Stimulated activated CD8-positive, alpha-beta memory T cell treated with anti-CD3 and anti-CD28 coated beads, Interleukin-7, amount 100 ng/mL, for 4 hours (primary cell): ENCODE measurements at places on chromosomes 16 and 17.

- no peak for DNase-seq
Measured at GRCh38 chr17:7080456-7081041, 498 bp upstream of the CLEC10A start.

DNA sequence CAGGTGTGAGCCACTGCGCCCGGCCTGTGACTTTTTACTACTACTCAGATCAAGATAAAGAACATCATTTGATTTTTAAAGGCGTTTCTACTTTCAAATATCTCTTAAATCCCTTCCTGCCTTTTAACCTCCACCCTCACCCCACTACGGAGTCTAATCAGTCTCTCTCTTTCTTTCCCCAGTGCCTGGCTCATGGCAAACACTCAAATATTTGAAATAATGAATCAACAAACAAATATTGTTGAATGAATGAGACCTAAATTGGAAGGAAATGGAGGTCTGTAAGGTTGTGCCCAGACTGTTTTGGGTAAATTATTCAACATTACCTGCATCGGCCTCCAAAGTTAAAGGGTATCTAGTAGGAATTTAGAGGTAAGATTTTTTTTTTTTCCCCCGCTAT is 14.7 kb downstream of the COPZ2 start:
- no peak for DNase-seq

- no peak for DNase-seq
Measured at GRCh38 chr16:11384956-11385586, 39.8 kb downstream of the RMI2 start.

GRCh38 chr16:62137996-62138395 is 101.8 kb upstream of the CDH8 start:
- DNase-seq = no peak

- DNase-seq = no peak
Measured at GRCh38 chr16:51994597-51994996, 552.3 kb downstream of the TOX3 start.

DNA sequence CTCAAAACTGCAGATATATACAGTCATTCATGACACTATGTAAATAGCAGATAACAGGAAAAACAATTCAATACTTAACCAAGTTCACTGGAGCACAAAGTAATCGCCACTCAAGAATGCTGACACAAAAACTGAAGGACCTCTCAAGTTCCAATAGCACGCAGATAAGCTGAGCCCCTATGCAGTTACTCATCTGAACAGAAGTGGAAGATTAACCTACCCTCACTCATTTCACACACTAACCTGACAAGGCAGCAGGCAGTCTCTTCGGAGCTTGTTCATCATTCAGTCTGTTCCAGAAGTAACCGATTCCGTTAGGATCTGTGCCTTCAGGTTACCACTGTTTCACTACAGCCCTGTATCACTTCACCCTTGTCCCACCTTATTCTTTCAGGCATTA is 6.0 kb downstream of the HELZ start:
- DNase-seq = no peak

GRCh38 chr16:73730481-73731090 is 566.0 kb upstream of the PSMD7 start:
- DNase-seq = no peak

DNA sequence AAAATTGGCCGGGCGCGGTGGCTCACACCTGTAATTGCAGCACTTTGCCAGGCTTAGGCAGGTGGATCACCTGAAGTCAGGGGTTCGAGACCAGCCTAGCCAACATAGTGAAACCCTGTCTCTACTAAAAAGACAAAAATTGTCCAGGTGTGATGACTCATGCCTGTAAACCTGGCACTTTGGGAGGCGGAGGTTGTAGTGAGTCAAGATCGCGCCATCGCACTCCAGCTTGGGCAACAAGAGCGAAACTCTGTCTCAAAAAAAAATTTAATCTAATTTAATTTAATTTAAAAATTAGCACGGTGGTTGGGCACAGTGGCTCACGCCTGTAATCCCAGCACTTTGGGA is 1.6 kb upstream of the HBQ1 start:
- DNase-seq = no peak

- DNase-seq = no peak
Measured at GRCh38 chr17:82348866-82349265, 10.2 kb upstream of the TEX19 start.

- no peak for DNase-seq
Measured at GRCh38 chr17:56319531-56319930, 166.3 kb downstream of the ANKFN1 start.

- DNase-seq = no peak
Measured at GRCh38 chr17:72545766-72546165, 424.9 kb downstream of the SOX9 start.

- DNase-seq = no peak
Measured at GRCh38 chr17:57410169-57410568, 153.8 kb downstream of the MSI2 start.

DNA sequence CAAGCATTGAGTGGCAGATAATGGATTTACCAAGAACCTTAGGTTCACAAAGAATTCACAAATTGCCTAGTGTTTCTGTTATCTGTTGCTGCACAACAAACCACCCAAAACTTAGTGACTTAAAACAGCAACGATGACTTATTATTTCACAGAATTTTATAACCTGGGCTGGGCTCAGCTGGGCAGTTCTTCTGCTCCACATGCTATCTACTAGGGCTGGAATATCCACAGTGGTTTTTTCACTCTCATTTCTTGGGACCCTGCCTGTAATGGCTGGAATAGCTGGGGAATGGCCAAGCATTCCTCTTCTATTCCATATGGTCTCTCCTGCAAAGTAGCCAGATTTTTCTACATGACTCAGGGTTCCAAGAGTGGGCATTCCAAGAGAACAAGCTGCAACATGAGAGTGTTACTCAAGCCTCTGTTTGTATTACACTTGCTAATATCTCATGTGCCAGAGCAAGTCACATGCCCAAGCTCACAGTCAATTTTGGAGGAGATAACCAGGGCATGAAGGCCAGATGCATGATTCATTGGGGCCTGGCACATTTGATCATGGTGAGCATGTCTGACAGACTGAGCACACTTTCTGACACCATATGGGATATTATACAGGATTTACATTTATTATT is 4.9 kb upstream of the PSMD7 start:
- no peak for DNase-seq

DNA sequence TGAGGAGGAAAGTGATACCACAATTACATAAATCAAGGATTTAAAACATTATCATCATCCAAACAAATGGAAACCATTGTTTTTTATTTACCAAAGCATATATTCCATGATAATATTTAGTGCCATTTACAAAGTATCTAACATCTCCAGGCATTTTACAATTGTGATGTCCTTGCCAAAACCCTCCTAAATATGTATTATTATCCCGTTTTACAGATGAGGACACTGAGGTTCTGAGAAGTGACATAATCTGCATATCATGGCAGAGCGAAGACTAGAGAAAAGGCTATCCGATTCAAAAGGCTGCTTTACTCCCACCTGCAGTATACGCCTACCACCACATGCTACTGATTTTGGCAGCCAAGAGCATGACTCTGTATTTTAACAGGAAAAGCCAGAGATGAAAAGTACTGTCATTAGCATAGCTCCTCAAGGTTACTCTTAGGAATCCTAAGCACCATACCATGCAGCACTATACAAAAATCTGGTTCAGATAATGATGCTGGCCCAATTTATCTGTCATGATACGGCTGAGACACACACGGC is 301.4 kb downstream of the CA10 start:
- no peak for DNase-seq

DNA sequence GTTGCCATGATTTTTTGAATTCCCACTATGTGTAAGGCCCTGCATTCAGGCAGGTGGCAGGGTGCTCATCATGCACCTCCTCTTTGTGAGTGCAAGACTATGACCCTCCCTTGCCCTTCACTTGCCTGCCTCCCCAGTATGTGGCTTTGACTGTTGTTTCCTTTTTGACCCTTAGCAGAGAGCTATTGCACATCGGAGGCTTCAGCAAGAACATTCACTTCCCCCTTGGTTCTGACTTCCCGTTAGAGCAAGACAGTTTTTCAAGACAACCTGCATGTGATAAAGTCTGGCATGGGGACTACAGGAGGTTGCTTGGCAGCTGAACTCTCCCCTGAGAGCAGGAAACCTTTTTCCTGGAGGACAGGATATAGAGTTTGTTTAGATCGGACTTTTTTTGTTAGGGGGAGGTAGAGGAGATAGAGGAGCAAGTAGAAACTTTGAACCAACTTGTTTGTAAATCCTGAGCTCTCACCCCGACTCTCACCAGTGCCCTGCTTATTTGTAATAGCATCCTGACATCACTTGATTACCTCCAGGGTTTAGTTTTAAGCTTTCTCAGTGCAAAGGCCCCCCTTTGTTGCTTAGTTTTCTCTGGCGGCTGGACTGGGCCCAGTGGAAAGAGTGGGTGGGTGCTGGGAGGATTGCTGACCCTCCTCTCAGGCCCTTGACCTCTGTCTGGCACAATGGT is 34.3 kb downstream of the LIMD2 start:
- DNase-seq = no peak

DNA sequence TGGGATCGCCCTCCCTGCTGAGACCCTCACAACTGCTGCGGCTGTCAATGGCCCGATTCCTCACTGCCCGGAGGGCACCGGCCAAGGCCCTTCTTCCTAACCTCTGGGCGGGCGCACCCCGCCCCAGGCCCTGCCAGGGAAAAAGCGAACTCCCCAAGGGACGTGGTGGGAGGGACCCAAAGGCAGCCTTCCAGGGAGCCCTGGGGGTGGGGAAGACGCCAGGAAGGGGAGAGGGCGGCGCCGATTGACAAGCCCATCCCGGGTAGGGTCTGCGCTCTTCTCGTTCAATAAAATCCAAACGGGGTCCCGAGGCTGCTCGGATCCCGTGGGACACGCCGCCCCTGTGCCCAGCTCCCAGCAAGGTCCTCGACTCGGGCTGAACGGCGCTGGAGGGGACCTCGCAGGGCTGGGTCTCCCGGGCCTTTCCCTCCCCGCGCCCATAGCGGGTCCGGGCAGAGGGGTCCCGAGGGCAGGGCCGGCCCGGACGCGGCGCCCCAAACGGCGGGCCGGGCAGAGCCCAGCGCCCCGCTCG is 416 bp downstream of the KIFC3 start:
- no peak for DNase-seq

GRCh38 chr16:81410643-81411293 is 33.8 kb upstream of the CMIP start:
- DNase-seq = no peak

GRCh38 chr17:42866631-42867575 is 15.9 kb downstream of the AOC3 start:
- no peak for DNase-seq

DNA sequence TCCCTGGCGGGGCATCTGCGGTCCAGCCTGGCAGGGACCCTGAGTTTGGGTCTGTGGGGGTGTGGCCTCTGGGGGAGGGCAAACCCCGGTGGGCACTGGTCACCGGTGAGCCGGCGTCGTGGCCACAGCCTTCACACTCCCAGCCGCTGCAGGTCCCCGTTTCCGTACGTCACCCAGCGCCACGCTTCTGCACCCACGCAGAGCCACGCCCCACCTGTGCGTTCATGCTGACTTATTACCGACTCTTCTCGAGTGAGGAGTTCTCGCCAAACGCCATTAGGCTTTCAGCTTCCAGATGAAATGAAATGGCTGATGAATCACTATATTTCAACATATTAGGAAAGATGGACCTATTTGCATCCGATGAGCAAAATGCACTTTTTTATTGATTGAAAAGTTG is 8.8 kb upstream of the SSTR5 start:
- no peak for DNase-seq

- DNase-seq = no peak
Measured at GRCh38 chr16:87740441-87740840, 25.3 kb downstream of the KLHDC4 start.

GRCh38 chr17:77085926-77086432 is 54.8 kb upstream of the SEC14L1 start:
- DNase-seq = no peak

- no peak for DNase-seq
Measured at GRCh38 chr17:17504341-17505140, 8.3 kb upstream of the RASD1 start.

DNA sequence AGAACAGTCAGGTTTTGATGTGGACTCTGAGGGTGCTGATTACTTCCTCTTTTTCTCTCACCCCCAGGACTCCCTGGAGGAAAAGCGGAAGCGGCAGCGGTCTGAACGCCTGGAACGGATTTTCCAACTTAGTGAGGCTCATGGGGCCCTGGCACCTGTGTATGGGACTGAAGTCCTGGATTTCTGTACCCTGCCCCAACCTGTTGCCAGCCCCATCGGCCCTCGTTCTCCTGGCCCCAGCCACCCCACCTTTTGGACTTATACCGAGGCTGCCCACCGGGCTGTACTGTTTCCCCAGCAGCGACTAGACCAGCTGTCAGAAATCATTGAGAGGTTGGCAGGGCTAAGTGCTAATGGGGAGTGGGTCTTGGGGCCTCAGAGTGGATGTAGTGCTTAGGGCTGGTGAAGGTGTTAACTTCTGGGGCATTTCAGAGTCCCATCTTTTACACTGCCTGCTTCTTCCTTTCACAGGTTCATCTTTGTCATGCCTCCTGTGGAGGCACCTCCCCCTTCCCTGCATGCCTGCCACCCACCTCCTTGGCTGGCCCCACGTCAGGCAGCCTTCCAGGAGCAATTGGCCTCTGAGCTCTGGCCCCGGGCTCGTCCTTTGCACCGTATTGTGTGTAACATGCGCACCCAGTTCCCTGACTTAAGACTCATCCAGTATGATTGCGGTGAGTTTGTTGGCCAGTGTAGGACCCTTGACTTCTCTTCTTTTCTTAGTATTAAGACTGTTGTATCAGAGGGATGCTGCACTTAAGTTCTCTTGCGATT is 19.1 kb upstream of the PHKG2 start:
- DNase-seq = no peak

- no peak for DNase-seq
Measured at GRCh38 chr17:17064322-17064721, 22.1 kb downstream of the MPRIP start.

- no peak for DNase-seq
Measured at GRCh38 chr17:40171750-40172149, 5.5 kb upstream of the RAPGEFL1 start.

GRCh38 chr17:41529491-41529915 is 1.4 kb upstream of the KRT19 start:
- DNase-seq = no peak

DNA sequence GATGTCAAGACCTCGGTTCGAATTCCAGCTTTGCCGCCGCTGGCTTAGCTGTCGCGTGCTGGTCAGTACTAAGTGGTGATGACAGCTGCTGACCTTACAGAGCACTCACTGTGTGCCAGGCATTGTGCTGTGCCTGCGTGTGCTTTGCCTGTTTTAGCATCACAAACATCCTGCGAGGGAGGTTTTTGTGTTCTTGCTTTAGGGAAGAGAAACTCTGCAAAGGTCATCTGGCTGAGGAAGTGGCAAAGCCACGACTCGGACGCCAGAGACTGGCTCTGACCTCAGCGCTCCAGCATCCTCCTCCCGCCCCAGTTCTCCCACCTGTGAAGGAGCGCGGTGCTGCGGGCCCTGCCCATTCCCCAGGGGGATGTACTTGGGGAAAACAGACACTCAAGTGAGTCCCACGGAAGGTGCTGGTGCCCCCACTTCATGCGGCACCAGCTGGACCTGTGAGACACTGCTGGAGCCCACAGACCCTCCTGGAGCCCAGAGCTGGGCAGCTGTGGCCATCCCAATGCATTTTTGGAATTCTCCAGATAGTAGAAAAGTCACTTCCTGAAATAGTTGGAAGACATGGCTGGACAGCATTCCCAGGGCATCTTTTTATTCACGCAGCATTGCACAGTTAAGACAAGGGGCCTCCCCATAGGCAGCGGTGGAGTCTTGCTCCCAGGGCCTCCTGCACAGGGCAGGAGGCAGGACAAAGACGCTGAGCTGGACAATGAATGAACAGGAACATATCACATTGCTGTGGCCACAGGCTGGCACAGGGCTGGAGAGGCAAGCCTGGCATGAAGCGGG is 20.0 kb upstream of the HERPUD1 start:
- DNase-seq = no peak
